Suprapubic skin (tissue), 4 donors: ENCODE measurements at places on chromosomes 2 and 18. TPM values are rescaled to one million over a fixed set of nuclear protein-coding genes. Genes with fewer than 3 reads are reported as not detected.
A peak's percentile ranks its signal among the peaks of the same experiment; 100 is the strongest.

DNA sequence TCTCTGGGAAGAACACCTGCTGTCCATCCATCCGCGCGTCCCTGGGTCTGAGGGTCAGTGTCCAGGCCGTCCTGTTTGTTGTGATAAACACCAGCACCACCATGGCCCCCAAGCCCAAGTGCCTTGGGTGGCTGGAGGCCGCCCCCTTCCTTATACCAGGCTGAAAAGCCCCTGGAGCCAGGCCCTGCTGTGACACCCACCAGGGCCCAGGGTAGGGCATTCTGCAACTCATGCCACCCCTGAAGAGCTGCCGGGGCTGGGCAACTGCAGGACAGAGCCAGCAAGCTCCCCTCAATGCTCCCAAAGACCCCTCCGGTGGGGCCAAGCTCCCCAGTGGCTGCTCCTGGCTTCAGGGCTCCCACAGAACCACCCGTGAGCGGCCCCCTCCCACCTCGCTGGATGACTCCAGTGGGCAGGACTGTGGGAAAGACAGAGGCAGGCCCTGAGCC lies 31.9 kb upstream of the SNED1 start:
- peaks cover 17% of the 10 kb centered on the region for H3K4me1 ChIP-seq
- no peaks in the 10 kb centered on the region for H3K36me3 ChIP-seq
- no peak overlapping the region for H3K4me3 ChIP-seq
- DNase-seq: peak; percentile 77
- H3K27me3 ChIP-seq: peaks cover 2% of the 10 kb centered on the region
- H3K27ac ChIP-seq: no peak overlapping the region

- no peak overlapping the region for H3K4me3 ChIP-seq
- H3K4me1 ChIP-seq: peaks cover 22% of the 10 kb centered on the region
- H3K27me3 ChIP-seq: no peaks in the 10 kb centered on the region
- no peak overlapping the region for H3K27ac ChIP-seq
- peaks cover 55% of the 10 kb centered on the region for H3K36me3 ChIP-seq
Observed at GRCh38 chr2:217803653-217803960, 199.2 kb downstream of the TNS1 start.

The KLHL14 gene
- total RNA-seq: 0.24 TPM

DNA sequence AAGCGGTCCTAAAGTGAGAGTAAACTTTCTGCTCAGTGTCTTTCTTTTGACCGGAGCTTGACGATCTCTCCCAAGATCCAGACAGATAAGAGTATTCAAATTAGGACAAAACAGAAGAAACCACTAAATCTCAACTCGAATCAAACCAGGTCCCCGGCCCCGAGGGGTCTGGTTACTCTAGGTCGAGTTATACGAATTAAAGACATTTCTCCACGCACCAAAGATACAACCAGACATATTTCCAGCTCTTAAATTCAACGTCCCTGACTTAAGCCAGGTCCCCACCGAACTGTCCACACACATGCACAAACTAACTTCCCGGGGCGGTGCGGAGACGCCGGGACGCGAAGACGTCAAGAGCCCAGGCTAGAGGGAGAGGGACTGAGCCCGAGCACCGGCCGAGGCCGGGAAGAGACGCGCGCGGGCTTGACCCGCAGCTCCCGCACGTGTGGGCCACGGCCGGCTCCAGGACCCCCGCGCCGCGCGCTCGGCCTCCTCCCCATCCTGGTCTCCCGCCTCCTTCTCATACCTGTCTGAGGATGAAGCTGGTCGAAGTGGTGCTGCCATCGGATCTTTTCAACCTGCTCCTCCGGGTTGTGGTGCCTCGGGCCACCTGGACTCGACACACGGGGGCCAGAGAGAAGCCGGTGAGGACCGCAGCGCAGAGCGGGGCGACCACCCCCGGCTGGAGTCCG lies 896 bp downstream of the CACNB4 start:
- no peaks in the 10 kb centered on the region for H3K36me3 ChIP-seq
- peaks cover 35% of the 10 kb centered on the region for H3K4me1 ChIP-seq
- peak; percentile 68 for DNase-seq

GRCh38 chr18:67651438-67651837 lies 134.9 kb upstream of the DSEL start:
- no peak overlapping the region for H3K4me3 ChIP-seq
- peak overlapping the region; percentile 54 for H3K27ac ChIP-seq
- no peaks in the 10 kb centered on the region for H3K36me3 ChIP-seq
- no peaks in the 10 kb centered on the region for H3K27me3 ChIP-seq

The TMEM200C gene
- not detected for total RNA-seq

- H3K27ac ChIP-seq: no peak overlapping the region
- no peak overlapping the region for H3K4me3 ChIP-seq
- H3K4me1 ChIP-seq: peaks cover 3% of the 10 kb centered on the region
- H3K27me3 ChIP-seq: no peaks in the 10 kb centered on the region
Observed at GRCh38 chr2:127951026-127951425, 65.3 kb upstream of the AMMECR1L start.

- no peak overlapping the region for H3K27ac ChIP-seq
- no peak for DNase-seq
- H3K36me3 ChIP-seq: no peaks in the 10 kb centered on the region
- no peaks in the 10 kb centered on the region for H3K27me3 ChIP-seq
- H3K4me3 ChIP-seq: no peak overlapping the region
Observed at GRCh38 chr2:11473659-11474433, 7.9 kb upstream of the E2F6 start.

DNA sequence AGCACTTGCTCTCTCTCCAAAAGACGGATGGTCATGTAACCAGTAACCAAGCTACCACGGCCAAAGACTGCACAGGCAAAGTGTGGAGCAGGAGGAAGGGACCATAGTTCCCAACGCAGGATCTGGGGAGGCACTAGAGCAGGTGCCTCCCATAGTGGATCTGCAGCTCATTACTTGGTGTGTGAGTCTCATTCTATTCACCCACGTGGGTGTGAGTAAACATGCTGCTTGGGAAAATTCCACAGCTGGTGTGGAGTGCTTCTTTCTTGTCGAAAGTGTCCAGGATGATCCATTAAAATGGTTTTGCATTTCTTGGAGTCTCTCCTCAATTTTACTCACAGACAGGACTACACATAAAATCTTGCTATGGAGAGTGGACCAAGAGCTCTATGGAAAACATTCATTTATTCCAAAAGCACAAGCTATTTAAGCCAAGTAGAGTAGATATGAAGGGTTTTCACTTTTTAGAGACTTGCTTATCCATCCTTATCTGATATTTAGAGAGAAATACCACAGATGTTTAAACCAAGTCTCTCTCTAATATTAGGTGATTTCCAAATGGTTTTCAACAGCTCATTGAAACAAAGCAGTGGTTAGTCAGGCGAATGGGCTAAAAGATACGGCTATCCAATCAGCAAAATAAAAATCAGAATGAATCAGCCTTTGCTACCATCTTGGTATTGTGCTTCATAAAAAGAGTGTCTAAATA lies 104.3 kb upstream of the CCDC195 start:
- no peak for DNase-seq
- H3K27me3 ChIP-seq: no peaks in the 10 kb centered on the region
- H3K27ac ChIP-seq: no peak overlapping the region
- H3K4me3 ChIP-seq: no peak overlapping the region
- H3K36me3 ChIP-seq: peaks cover 7% of the 10 kb centered on the region

DNA sequence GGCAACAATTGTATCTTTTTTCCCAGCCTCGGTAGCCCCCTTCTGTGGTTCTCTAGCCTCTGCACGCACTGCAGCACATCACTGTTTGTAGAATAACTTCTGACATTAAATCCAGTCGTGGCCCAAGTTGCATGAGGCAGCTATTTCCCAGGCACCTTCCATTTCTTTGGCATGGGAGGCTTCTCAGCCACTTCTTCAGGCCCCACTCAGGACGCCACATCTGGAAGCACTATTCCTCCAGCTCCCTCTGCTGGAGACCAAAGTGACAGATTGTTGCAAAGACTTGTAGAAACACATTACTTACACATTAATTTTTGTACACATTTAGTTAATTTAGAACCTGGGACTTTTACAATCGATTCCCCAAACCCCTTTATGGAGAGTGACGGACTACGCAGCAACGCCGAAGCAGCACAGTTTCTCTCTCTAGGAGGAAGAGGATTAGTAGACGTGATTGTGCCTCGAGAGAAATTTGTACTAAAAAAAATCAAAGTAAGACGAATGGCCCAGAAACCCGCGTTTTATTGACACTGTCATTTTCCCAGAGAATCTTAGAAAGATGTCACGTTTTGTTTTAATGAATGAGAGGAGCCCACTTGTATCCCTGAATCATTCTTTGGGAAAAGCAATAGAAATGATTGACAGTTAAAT lies 57.8 kb upstream of the RGPD5 start:
- H3K36me3 ChIP-seq: no peaks in the 10 kb centered on the region
- no peaks in the 10 kb centered on the region for H3K27me3 ChIP-seq
- no peak overlapping the region for H3K4me3 ChIP-seq

GRCh38 chr2:197560146-197560665 lies 44.3 kb downstream of the MOB4 start:
- H3K27me3 ChIP-seq: no peaks in the 10 kb centered on the region
- no peak overlapping the region for H3K4me3 ChIP-seq

- H3K27me3 ChIP-seq: no peaks in the 10 kb centered on the region
- H3K36me3 ChIP-seq: no peaks in the 10 kb centered on the region
- H3K4me3 ChIP-seq: no peak overlapping the region
- no peak overlapping the region for H3K27ac ChIP-seq
- no peaks in the 10 kb centered on the region for H3K4me1 ChIP-seq
Observed at GRCh38 chr2:223923976-223924375, 21.2 kb downstream of the WDFY1 start.

DNA sequence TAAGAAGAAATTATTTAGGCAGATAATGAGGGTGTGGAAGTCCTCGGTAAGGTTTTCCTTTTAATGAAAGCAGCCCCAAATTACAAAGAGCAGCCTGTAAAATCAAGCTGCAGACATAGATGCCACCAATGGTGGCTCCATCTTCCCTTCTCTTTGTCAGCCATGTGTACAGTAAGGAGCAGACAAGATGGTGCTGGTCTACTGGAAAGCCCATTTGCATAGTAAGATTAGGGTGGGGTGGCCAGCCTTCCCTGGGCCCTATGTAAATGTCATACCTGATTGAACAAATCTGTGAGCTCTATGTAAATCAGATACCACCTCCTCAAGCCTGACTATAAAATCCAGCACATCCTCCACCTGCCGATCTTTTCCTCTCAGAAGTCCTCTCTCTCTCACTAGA lies 154.4 kb upstream of the SERTAD2 start:
- H3K27ac ChIP-seq: peak overlapping the region; percentile 54
- H3K36me3 ChIP-seq: no peaks in the 10 kb centered on the region
- no peak for DNase-seq
- H3K27me3 ChIP-seq: no peaks in the 10 kb centered on the region
- peaks cover 5% of the 10 kb centered on the region for H3K4me1 ChIP-seq

DNA sequence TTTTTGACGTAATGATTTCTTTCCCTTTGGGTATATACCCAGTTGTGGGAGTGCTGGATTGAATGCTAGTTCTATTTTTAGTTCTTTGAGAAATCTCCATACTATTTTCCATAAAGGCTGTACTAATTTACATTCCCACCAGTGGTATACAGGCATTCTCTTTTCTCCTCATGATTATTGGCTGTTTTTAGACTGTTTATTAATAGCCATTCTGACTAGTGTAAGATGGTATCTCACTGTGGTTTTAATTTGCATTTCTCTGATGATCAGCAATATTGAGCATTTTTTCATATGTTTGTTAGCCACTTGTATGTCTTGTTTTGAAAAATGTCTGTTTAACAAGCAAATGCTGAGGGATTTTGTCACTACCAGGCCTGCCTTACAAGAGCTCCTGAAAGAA lies 9.2 kb upstream of the CD28 start:
- H3K27me3 ChIP-seq: no peaks in the 10 kb centered on the region
- no peak for DNase-seq
- no peak overlapping the region for H3K4me3 ChIP-seq
- H3K36me3 ChIP-seq: no peaks in the 10 kb centered on the region

GRCh38 chr2:158357699-158358098 lies 98.9 kb downstream of the CCDC148 start:
- no peak overlapping the region for H3K4me3 ChIP-seq
- no peaks in the 10 kb centered on the region for H3K27me3 ChIP-seq
- H3K4me1 ChIP-seq: no peaks in the 10 kb centered on the region

GRCh38 chr2:207778298-207778882 lies 8.7 kb upstream of the FZD5 start:
- no peaks in the 10 kb centered on the region for H3K27me3 ChIP-seq
- H3K27ac ChIP-seq: no peak overlapping the region
- no peak overlapping the region for H3K4me3 ChIP-seq
- H3K4me1 ChIP-seq: no peaks in the 10 kb centered on the region
- no peaks in the 10 kb centered on the region for H3K36me3 ChIP-seq

- H3K36me3 ChIP-seq: no peaks in the 10 kb centered on the region
- no peak for DNase-seq
- H3K4me3 ChIP-seq: no peak overlapping the region
- no peak overlapping the region for H3K27ac ChIP-seq
- H3K27me3 ChIP-seq: no peaks in the 10 kb centered on the region
Observed at GRCh38 chr18:53864770-53865169, 359.7 kb downstream of the MBD2 start.

The MATN3 gene
- total RNA-seq: 0.76 TPM

DNA sequence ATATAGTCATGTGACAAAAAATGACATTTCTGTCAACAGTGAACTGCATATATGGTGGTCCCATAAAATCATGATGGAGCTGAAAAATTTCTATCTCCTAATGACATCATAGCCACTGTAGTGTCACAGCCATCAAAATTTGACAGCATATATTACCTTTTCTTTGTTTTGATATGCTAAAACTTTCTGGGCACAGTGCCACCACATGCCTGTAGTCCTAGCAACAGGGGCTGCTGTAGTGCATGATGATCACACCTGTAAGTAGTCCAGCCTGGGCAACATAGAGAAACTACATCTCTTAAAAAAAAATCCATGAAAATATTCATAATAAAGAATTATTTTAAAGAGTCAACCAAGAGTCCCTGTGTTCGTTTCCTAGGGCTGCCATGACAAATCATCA lies 155.5 kb upstream of the SERTAD2 start:
- H3K27ac ChIP-seq: no peak overlapping the region
- DNase-seq: no peak
- no peak overlapping the region for H3K4me3 ChIP-seq
- no peaks in the 10 kb centered on the region for H3K27me3 ChIP-seq
- H3K4me1 ChIP-seq: peaks cover 5% of the 10 kb centered on the region

DNA sequence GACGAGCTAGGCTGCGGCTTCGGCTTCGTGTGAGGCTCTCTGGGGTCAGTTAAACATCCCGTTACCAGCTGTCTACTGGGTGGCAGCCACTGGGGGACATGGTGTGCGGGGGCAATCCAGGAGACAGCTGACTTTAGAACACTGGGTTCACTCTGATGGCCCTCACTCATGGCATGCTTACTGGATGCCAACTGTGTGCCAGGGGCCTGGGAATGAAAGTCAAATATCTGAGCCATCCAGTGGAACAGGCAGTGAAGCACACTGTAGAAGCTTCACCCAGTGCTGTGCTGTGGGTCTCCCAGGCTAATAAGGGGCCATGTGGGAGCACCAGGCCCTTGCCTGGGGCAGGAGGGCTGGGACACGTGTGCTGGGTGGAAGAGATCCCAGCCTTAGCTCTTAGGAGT lies 48.3 kb downstream of the GLI2 start:
- H3K36me3 ChIP-seq: no peaks in the 10 kb centered on the region
- H3K4me3 ChIP-seq: no peak overlapping the region
- DNase-seq: no peak
- no peaks in the 10 kb centered on the region for H3K27me3 ChIP-seq
- peaks cover 54% of the 10 kb centered on the region for H3K4me1 ChIP-seq

The RPRM gene
- total RNA-seq: not detected

GRCh38 chr2:130920415-130921163 lies 83.9 kb downstream of the ARHGEF4 start:
- H3K36me3 ChIP-seq: no peaks in the 10 kb centered on the region
- no peak overlapping the region for H3K4me3 ChIP-seq
- H3K27me3 ChIP-seq: peaks cover 10% of the 10 kb centered on the region
- no peak overlapping the region for H3K27ac ChIP-seq
- DNase-seq: no peak
- H3K4me1 ChIP-seq: peaks cover 7% of the 10 kb centered on the region

GRCh38 chr2:64222351-64222750 lies 78.1 kb upstream of the PELI1 start:
- peaks cover 27% of the 10 kb centered on the region for H3K4me1 ChIP-seq
- DNase-seq: no peak
- no peaks in the 10 kb centered on the region for H3K27me3 ChIP-seq
- H3K27ac ChIP-seq: peak overlapping the region; percentile 27
- no peak overlapping the region for H3K4me3 ChIP-seq
